H1 (cell line): ENCODE measurements at places on chromosomes 1 and 21.

DNA sequence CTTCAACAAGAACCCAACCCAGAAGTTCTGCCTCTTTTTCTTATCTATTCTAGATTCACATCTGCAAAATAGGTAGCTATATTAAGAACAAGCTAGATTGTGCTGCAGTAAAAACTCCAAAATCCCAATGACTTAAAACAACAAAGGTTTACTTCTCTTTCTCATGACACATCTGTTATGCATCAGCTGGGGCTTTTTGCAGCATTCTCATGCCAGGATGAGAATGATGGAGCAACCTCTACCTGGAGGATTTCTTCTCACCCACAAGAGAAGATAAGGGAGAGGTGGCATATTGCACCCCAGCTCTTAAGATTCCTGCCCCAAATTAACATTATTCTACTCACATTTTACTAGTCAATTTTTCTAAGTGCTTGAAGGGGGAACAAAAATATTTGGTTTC lies 152.3 kb upstream of the SPAG17 start:
- no peak for DNase-seq

DNA sequence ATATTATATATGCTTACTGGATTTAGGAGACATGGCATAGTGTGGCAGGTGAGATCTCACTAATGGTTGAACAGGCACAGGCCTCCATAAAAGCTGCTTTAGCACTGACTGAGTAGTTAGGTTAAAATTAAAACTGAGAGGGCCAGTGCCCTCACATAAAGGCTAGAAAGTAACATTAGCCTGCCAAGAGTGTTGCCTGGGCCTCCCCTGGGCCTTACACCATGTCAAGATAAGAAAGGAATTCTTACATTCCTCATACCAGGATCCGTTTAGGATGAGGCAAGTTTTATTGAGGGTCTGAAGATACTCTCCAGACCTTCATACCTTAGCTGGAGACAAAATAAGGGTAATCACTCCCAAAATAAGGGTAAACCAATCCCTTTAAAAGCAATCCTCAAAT lies 1011.8 kb downstream of the PLA2G4A start:
- no peak for DNase-seq

GRCh38 chr1:116808200-116808847 lies 54.1 kb downstream of the CD2 start:
- no peak for DNase-seq

DNA sequence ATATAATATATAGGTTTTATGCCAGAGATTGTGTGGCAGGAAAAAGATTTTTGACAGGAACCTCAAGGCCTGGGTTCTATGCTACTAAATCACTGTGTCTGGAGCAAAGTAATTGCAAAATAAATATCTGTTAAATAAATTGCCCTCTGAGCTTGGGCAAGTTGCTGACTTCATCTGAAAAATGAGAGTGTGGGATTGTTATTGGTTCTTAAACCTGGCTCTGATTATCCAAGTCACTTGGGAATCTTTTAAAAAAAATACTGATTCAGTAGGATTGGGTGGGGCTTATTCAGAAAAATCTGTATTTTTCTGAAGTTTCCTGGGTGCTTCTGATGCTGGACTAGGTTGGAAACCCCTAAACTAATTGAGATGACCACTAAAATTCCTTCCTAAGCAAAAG lies 174.1 kb upstream of the SGIP1 start:
- DNase-seq = no peak

- DNase-seq = no peak
Observed at GRCh38 chr1:86846164-86846647, 67.7 kb downstream of the SELENOF start.

DNA sequence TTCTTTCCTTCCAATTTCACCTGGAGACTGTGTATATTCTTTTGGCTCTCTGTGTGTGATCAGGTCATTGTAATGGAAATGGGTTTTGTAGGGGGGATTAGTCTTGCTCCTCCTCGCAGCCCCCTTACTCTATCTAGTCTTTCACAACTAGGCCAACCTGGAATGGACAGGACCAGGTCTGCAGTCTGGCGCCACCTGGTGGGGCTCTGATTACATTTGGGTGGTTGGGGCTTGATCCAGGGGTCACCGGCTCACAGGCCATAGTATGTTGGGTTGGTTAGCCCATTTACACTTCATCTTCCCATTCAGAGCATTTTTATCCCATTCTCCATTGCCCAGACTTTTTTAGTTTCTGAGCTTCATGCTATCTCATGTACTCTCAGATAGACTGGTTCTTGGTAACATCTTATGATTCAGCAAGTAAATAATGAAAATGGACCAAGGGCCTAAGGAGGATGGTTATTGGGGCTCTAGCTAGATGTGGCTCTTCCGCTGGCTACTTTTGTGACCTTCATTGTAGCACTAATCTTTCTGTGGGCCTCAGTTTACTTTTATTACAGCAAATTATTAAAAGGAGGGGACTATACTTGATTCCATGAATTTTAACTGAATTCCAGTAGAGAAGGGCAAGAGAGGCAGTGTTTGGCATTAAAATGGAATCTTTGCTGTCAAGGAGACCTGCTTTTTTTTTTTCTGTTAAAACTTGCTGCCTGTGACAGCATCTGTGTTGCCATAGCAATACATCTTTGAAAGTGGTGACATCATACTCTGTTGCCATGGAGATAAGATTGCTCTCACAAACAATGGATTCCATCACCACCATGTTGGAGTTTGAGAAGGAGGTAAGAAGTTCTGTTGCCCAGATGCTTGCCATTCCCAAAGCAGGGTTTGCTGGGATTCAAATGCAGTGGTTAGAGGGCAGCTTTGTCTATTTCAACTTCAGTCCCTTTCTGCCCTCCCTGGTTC lies 150.1 kb downstream of the PLXNA2 start:
- DNase-seq = peak; percentile 90

DNA sequence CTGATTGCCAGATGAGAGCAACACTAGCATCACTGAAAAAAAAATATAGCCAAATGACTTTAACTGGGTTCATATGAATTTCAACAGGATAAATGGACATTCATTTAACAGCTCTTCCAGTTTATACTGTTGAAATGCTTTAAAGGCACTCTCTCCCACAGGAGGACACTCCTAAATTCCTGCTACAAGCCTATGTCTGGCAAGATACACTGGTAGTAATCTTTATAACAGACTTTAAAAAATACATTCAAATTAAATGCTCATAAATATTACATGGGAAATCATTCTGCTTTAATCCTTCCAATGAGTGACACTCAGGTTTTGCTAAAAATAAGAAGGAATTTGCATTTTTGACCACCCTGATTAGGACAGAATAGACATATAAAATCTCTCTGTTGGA lies 526.7 kb upstream of the ADAMTS5 start:
- DNase-seq = no peak

DNA sequence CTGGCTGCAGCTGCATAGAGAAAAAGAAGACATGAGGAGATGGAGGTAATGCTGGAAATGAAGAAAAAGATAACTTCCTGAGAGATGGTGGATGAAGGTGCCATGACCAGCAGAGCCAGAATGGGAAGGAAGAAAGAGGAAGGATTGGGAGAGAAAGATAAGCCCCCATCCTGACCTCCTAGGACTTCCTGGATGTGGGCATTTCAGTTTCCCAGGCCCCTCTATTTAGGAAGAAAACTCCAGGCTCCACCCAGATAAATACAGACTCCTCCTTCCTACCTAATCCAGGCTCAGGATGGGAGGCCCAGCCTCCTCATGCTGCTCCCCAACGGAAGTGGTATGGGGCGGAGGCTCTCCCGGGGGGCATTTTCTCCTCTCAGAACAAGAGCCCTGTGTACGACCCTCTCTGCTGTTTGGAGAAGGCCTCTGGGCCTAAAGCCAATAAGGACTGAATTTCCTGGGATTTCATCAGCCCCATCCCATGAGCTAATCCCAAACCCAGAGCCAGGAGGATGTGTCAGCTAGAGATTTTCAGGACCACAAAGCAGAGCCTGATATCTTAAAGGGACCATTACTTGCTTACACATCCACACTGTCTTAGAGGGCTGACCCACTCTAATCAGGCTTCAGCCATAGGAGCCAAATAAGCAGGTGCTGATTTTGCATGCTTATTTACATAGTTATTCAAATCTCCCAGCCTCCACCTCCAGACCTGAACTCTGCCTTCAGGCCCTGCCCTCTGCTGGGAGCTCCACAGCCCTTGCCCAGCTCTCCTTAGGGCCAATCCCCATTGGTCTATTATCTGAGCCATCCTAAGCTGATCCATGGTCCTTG lies 5.1 kb upstream of the ARHGEF2 start:
- DNase-seq = no peak
